Naive thymus-derived CD4-positive, alpha-beta T cell (primary cell): ENCODE measurements at places on chromosomes 6 and 20.

DNA sequence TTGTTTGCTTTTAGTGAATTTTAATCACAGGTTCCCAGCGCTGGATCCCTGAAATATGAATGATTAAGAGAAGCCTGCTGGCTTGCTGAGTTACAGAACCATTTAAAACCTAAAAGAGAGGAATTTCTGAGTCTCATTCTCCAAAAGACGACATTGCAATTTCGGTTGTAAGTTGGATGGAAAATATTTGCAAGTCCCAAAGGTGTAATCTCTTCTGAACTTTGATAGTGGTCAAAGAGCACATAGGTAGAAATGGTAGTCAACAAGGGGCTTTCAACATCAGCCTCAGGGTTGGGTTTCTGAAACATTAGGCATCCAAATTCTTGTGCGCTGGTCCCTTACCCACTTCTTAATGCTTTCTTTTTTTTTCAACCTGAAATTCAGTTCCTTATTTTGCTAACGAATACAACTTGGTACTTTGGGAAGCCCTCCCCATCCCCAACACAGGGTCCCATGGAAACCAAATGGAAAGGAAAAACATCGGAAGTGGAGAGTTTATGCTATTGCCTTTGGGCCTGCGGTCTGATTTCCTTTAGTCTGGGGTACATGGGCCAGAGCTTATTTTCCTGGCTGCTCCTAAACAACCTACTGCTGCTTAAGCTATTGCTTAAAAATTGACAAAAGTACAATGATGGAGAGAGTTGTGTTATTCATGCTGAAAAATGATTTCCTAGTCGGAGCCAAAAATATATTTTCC lies 117.0 kb upstream of the KCNK16 start:
- no peak overlapping the region for H3K27ac ChIP-seq
- H3K27me3 ChIP-seq, result peaks cover 2% of the 10 kb centered on the region
- H3K4me1 ChIP-seq, result no peaks in the 10 kb centered on the region
- no peaks in the 10 kb centered on the region for H3K36me3 ChIP-seq

DNA sequence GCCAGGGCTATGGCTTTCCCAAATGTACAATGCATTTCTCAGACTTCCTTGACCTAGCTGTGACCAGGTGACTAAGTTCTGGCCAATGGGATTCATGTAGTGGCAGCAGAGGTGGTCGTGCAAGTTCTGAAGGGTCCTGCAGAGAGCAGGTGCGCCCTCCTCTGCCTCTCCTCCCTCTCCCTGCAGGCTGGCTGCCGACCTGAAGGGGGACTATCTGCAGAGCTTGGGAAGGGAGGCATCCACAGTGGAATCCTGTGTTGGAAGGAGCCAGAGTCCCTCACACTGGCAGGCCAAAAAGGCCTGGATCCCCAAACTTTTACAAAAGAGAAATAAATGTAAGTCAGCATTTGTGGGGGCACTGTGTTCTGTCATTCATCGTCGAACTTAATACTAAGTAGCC lies 66.6 kb downstream of the CDH26 start:
- no peak overlapping the region for H3K27ac ChIP-seq
- H3K27me3 ChIP-seq, result no peaks in the 10 kb centered on the region
- H3K36me3 ChIP-seq, result no peaks in the 10 kb centered on the region
- no peak overlapping the region for H3K4me3 ChIP-seq
- no peaks in the 10 kb centered on the region for H3K4me1 ChIP-seq

DNA sequence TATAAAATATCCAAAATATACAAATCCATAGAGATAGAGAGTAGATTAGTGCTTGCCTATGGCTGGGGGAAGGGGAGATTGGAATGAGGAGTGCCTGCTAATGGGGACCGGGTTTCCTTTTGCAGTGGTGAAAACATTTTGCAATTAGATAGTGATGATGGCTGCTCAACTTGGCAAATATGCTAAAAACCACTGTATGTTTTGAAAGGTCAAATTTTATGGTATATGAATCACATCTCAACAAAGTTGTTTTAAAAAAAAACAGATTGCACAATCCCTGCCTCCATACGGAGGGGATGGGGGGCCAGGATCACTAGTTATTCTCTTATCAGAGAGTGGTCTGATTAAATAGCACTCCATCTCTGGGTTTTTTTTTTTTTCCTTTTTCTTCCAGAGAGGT lies 76.9 kb upstream of the RIPOR2 start:
- H3K4me3 ChIP-seq, result no peak overlapping the region
- H3K4me1 ChIP-seq, result peaks cover 56% of the 10 kb centered on the region
- H3K27me3 ChIP-seq, result no peaks in the 10 kb centered on the region
- DNase-seq, result no peak
- no peaks in the 10 kb centered on the region for H3K36me3 ChIP-seq

DNA sequence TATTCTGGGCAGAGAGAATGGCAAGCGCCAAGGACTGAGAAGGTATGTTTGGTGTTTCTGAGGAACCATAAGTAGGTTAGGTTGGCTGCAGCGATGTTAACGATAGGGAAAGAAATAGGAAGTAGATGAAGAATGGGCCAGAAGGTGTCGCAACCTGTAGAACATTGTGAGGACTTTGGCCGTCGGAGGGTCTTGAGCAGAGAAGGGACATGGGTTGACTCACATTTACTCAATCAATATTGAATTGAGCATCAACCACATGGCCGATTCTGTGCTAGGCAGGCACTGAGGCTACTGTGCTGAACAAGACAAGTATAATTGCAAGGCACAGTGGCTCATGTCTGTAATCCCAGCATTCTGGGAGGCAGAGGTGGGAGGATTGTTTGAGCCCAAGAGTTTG lies 26.8 kb upstream of the RPN2 start:
- H3K4me3 ChIP-seq, result no peak overlapping the region
- no peaks in the 10 kb centered on the region for H3K36me3 ChIP-seq
- no peak for DNase-seq
- no peak overlapping the region for H3K27ac ChIP-seq

DNA sequence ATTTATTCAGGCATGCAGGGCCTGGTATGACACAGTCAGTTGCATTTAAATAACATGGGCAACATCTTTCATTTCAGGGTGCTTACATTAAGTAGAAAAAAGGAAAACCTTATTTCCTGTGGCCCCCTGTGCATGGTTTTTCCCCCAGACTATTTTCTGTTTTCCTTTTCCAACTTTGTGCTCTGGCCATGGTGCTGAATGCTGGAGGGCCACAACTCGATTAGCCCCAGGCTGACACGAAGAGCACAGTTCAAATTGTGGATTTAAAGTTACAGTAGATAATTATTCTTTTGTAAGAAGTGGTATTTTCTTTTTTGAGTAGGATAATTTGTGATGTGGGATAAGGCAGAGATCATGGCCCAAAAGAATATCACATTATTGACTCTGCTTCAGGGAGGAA lies 332.0 kb downstream of the HAO1 start:
- no peak overlapping the region for H3K4me3 ChIP-seq
- no peaks in the 10 kb centered on the region for H3K27me3 ChIP-seq
- no peak for DNase-seq
- H3K36me3 ChIP-seq, result no peaks in the 10 kb centered on the region
- no peaks in the 10 kb centered on the region for H3K4me1 ChIP-seq
- no peak overlapping the region for H3K27ac ChIP-seq

DNA sequence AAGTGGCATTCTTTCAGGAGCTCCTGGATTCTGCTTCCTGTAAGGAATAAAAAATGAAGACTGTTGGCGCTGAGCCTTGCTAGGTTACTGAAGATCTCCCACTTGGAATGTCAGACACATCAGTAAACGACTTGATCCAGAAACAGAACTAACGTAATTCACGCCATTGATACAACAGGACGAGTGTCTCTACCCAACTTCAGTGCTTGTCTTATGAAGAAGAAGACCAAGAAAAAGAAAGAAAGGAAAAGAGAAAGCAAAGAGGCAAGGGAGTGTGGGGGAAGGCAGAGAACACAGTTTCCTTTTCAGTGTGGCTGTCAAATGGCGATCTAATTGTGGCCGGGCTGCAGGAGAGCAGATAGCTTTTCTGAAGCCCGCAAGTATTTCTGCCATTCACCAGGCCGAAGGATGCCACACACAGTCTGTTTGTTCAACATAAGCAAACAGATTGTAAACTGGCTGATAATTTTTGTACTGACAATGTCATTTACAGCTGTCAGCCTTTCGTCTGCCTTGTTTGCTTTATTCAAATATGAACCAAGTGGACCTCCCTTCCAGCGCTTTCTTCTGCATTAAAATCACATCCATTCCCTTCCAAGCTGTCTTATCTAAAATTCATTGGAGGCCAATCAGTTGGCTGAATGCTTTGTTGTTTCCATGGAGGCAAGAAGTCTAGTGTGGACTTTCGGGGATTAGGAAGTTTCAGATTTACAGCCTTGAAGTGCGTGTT lies 180.6 kb downstream of the FOXA2 start:
- H3K27me3 ChIP-seq, result no peaks in the 10 kb centered on the region
- no peak overlapping the region for H3K4me3 ChIP-seq
- no peak overlapping the region for H3K27ac ChIP-seq

DNA sequence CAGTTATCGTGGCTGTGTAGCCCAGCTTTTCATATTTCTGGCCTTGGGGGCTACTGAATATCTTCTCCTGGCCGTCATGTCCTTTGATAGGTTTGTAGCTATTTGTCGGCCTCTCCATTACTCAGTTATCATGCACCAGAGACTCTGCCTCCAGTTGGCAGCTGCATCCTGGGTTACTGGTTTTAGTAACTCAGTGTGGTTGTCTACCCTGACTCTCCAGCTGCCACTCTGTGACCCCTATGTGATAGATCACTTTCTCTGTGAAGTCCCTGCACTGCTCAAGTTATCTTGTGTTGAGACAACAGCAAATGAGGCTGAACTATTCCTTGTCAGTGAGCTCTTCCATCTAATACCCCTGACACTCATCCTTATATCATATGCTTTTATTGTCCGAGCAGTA lies 475 bp downstream of the OR2B6 start:
- H3K27ac ChIP-seq, result no peak overlapping the region
- no peak for DNase-seq
- no peaks in the 10 kb centered on the region for H3K36me3 ChIP-seq
- no peaks in the 10 kb centered on the region for H3K4me1 ChIP-seq
- H3K4me3 ChIP-seq, result no peak overlapping the region

GRCh38 chr20:13788167-13788834 lies 3.5 kb downstream of the NDUFAF5 start:
- H3K4me1 ChIP-seq, result peaks cover 21% of the 10 kb centered on the region
- H3K27ac ChIP-seq, result no peak overlapping the region
- H3K4me3 ChIP-seq, result no peak overlapping the region

GRCh38 chr6:3996349-3996748 lies 82.6 kb downstream of the FAM217A start:
- no peaks in the 10 kb centered on the region for H3K36me3 ChIP-seq
- no peak overlapping the region for H3K4me3 ChIP-seq
- H3K27me3 ChIP-seq, result no peaks in the 10 kb centered on the region
- H3K4me1 ChIP-seq, result no peaks in the 10 kb centered on the region

DNA sequence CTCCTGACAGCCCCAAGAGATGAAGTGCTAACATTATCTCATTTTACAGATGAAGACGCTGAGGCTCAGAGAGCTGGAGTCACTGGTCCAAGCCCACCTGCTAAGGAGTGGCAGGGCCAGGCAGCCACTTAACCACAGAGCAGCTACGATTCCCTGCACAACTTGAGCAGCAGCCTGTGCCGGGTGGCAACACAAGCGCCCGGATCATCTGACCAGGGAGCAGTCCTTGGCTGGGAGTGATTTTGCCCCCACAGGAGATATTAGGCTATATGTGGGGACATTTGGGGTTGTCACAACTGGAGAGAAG lies 93.2 kb upstream of the PTPN1 start:
- no peak overlapping the region for H3K4me3 ChIP-seq
- H3K4me1 ChIP-seq, result no peaks in the 10 kb centered on the region
- no peak overlapping the region for H3K27ac ChIP-seq
- no peak for DNase-seq

DNA sequence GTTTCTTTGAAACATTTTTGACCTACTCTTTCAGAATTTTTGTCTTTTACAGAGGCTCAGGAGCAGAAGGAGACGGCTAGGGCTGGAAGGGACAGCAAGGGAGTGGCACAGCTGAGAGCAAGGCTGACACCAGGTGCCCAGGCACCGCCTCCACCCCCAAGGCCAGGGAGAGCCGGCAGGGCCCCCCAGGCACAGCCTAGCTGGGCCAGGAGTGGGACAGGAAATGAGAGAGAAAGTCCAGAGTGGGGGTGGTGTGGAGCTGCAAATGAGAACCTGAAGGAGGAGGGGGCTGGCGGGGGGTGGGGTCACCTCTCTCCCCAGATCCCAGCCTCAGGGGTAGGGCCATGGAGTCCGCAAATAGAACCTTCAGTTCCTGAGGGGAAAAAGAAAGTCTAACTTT lies 236.7 kb downstream of the CDC5L start:
- no peak for DNase-seq
- no peaks in the 10 kb centered on the region for H3K36me3 ChIP-seq
- no peaks in the 10 kb centered on the region for H3K27me3 ChIP-seq
- no peak overlapping the region for H3K27ac ChIP-seq
- H3K4me3 ChIP-seq, result no peak overlapping the region
- H3K4me1 ChIP-seq, result no peaks in the 10 kb centered on the region

DNA sequence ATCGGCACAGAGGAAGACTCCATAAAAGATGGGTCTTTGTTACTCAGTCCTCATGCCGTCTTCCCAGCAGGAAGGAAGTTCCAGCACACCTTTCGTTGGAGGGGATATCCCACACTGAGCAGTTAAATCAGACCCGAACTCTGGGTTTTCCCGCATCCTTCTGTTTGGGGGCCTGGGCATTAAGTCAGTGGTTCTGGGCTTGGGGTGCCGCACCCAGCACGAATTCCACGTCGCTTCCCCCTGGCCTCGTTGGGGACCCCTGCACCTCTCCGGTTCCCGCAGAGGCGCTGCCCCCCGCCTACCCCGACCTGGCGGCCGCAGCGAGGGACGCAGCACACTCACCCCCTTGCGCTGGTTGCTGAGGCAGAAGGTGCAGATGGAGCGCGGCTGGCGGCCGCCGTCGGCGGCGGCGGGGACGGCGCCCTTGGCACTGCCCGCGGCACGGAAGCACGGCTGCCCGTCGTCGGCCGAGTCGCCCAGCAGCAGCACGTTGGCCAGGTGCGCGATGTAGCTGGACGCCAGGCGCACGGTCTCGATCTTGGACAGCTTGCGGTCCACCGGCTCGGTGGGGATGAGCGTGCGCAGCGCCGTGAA lies 641 bp downstream of the TCF15 start:
- no peaks in the 10 kb centered on the region for H3K4me1 ChIP-seq
- no peaks in the 10 kb centered on the region for H3K36me3 ChIP-seq
- H3K27me3 ChIP-seq, result peaks cover 3% of the 10 kb centered on the region
- no peak overlapping the region for H3K4me3 ChIP-seq
- no peak overlapping the region for H3K27ac ChIP-seq

GRCh38 chr6:118843685-118844390 lies 50.1 kb upstream of the ASF1A start:
- no peak for DNase-seq
- no peak overlapping the region for H3K27ac ChIP-seq
- no peak overlapping the region for H3K4me3 ChIP-seq
- no peaks in the 10 kb centered on the region for H3K4me1 ChIP-seq

DNA sequence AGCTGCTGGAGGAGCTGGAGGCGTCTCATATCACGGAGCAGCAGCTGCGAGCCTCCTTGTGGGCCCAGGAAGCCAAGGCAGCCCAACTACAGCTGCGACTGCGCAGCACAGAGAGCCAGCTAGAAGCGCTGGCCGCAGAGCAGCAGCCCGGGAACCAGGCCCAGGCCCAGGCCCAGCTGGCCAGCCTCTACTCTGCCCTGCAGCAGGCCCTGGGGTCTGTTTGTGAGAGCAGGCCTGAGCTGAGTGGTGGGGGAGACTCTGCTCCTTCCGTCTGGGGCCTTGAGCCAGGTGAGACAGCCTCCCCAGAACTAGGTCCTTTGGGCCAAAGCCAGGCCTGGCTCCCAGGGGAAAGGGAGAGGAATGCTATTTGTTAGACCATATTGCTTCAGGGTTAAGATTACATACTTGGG lies 31.7 kb downstream of the C20orf173 start:
- H3K27me3 ChIP-seq, result no peaks in the 10 kb centered on the region
- no peak for DNase-seq
- no peak overlapping the region for H3K4me3 ChIP-seq
